ENCODE measurements at places on chromosomes 3 and 15. TPM values are rescaled to one million over a fixed set of nuclear protein-coding genes. Genes with fewer than 3 reads are reported as not detected.

DNA sequence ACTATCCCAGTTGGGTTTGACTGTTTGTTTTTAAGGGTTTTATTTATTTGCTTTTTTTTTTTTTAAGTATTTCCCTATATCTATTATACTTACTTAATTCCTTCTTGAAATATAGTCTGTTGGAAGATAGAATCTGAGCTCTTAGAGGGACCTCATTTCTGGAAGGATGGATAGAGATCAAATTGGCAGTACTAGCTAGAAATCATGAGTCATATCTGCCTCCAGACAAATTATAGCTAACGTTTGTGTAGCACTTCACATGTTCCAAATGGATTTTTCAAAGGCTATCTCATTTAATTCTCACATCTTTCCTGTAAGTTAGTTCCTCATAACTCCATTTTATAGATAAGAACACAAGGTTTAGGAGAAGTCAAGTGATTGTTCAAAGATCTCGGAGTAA lies 384.7 kb downstream of the ZIC1 start:
- no peak for DNase-seq

DNA sequence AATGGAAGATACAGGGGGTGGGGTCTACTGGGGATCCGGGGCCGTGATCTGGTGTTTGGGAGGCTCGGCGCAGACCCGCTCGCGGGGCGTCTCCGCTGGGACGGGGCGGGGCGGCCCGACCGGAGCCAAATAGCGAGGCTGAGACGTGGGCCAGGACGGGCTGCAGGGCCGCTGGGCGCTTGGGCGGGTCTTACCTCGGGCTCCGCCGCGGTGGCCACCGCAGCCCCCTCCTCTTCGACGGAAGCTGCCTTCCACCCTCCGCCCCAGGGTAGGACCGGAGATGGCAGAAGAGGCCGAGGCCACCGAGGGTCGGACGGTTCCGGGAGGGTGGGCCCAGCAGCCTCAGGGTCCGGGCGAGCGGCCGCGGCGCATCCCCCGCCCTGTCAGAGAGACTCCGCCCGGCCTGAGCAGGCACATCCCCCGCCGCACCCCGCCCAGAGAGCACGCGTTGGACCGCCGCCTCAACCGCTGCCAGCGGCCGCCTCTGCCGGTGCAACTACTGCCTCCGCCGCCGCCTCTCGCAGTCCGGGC lies 399 bp downstream of the MYO9A start:
- peak; percentile 75 for DNase-seq

DNA sequence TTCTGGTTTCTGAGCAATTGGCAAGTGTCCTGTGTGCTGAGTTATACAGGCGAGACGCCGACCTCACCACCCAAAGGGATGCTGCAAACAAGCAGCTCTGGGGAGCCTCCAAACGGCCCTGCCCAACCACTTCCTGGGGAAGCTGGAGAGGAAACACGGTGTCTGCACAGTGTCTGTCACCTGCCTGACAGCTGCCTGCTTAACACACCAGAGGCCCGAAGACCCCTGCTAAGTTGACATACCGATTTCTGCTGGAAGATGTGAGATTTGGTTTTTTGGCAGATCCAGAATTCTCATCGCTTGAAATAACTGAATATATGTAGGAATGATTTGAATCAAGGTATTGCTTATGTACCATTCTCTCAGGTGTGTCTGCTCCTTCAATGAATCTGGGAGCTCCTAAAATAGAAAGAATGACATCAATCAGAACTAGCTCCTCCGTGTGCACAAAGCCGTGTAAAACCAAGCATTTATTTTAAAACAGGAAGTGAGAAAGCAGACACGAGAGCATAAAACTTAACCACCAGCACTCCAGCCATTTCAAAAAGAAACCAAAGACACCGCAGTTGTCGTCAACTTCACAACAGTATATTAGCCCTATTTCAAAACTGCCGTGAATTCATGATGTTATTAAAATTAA lies 27.2 kb downstream of the LRRC2 start:
- DNase-seq, result no peak

GRCh38 chr15:33975022-33975565 lies 6.8 kb downstream of the CHRM5 start:
- DNase-seq, result no peak

DNA sequence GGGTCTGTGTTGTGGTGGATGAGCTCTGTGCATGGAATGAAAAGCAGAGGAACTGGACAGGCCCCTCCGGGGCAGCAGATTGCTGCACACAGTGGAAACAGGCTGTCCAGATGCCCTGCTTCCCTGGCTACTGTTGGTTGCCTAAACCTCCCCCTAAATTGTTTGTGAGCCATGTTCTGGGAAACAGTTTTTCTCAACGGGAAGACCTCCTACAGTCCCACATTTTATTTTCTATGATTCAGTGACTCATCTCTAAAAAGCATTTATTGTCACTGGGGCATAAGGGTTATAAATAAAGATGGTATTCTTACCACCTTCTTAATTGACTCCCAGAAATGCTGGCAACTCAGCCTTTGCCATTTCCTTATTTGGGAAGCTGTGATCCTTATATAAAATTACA lies 20.3 kb upstream of the PTPN9 start:
- no peak for DNase-seq

DNA sequence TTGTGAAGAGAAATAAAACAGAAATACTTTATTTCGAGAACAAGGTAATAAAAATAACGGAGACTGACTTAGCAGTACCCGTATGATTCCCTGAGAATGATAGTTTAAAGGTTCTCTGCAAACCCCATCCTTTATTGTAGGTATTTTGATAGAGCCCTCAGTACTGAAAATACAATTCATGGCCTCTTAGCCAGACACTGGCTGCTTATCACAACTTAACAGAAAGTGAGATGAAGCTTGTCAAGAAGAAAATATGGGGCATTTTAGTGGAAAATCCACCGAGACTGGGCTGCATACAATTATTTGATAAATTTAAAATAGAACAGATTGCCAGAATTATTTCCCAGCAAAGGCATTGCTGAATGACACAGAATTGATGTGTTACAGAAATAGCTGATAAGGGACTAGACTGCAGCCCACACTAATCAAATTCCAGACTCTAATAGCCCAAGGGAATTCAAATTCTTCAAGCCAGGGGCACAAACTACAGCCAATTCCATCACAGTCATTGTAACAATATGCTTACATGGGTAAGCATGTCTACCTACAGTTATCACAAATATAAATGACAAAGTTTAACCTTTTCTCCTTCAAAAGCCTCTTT lies 521.9 kb downstream of the PLOD2 start:
- DNase-seq, result no peak

- DNase-seq, result no peak
These were observed 54.5 kb downstream of the LRTM1 start for GRCh38 chr3:54873059-54874010.

Gene NTRK3
- polyA plus RNA-seq, result 13.7 TPM

Gene TRAK1
- 49.7 TPM for polyA plus RNA-seq

Gene DISP2
- 0.35 TPM for polyA plus RNA-seq
